ENCODE measurements at places on chromosomes 7 and 10.

GRCh38 chr10:33115738-33116719 is 158.0 kb upstream of the ITGB1 start:
- DNase-seq: no peak

GRCh38 chr7:117836-118614 is 74.3 kb upstream of the FAM20C start:
- DNase-seq: no peak

DNA sequence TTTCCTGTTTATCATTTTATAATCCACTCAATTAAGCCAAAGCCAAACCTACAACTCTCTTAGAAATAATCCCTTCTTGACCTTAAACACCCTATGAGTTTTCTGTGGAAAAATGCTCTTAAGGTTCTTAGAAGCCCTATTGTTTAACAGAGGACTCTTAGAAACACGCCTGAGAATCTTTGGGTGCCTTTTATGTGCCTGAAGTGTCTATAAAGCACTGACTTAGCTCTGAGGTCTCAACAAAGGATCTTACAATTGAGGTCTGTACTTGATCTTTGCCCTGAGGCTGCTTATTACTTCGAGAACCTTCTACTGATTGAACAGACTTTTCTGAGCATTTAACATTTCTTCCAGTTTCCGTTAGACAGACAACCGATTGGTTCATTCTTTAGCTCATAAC is 353.3 kb upstream of the SORCS1 start:
- no peak for DNase-seq

- no peak for DNase-seq
Observed at GRCh38 chr10:88428442-88428841, 154.7 kb downstream of the RNLS start.

DNA sequence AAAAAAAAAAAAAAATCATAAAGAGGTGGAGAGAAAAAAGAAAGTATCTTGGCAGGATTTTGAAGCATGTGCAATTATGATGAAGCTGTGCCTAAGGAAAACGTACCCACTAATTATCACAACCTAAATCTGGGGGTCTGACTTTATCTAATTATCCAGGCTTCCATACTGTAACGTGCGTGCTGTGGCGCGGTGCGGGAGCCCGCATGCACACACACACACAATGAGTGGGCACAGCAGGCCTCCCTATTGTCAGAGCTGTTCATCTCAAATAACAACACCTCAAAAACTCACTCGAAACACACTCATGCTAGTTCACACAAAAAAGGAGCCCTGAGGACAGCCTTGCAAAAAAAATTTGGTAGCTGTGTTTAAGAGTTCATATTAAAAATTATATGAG is 31.9 kb downstream of the BEND7 start:
- DNase-seq: no peak

All from T-helper 2 cell (primary cell).